ENCODE measurements at places on chromosomes 16 and 17. TPM values are rescaled to one million over a fixed set of nuclear protein-coding genes. Genes with fewer than 3 reads are reported as not detected.

Gene FAM171A2
- total RNA-seq: 0.08 TPM

Gene NOG
- total RNA-seq: 0.64 TPM

Gene SRL
- total RNA-seq: not detected

Gene CEP295NL
- not detected for total RNA-seq

Gene GUCY2D
- total RNA-seq: not detected

Gene PIK3R5
- 73.4 TPM for total RNA-seq

Gene SLC16A6
- 5.6 TPM for total RNA-seq

Gene GGT6
- total RNA-seq: not detected

Gene KCNJ2
- not detected for total RNA-seq

Gene HIGD1B
- total RNA-seq: not detected

Gene AXIN1
- total RNA-seq: 25.5 TPM

Gene UMOD
- not detected for total RNA-seq

Gene NPIPA8
- 55.3 TPM for total RNA-seq

Gene METTL16
- total RNA-seq: 27.8 TPM

Gene ENO3
- 44.9 TPM for total RNA-seq
